ENCODE measurements at places on chromosomes 13 and 19.

- DNase-seq: no peak
Observed at GRCh38 chr13:112617754-112618375, 29.9 kb upstream of the TUBGCP3 start.

DNA sequence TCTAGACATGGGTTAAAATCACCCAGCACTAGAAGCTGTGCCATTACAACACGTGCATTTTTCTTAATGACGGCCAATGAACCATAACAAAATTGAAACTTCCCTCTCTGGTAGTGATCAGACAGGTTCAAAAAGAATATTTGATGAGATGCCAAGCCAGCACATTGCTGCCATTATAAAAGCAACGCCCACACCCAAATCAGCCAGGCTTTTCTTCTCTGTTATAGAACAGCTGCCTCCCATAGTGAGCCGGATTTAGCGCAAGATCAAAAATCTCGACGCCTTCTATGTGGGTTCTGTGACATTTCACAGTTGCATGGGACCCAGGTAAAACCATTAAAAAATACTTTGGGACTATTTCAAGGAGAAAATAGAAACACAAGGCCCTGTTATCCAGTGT lies 1158.0 kb downstream of the EFNB2 start:
- DNase-seq: no peak

- DNase-seq: no peak
Observed at GRCh38 chr13:77595166-77595810, 59.8 kb downstream of the SCEL start.

- DNase-seq: no peak
Observed at GRCh38 chr19:39865953-39866352, 19.8 kb upstream of the FBL start.

DNA sequence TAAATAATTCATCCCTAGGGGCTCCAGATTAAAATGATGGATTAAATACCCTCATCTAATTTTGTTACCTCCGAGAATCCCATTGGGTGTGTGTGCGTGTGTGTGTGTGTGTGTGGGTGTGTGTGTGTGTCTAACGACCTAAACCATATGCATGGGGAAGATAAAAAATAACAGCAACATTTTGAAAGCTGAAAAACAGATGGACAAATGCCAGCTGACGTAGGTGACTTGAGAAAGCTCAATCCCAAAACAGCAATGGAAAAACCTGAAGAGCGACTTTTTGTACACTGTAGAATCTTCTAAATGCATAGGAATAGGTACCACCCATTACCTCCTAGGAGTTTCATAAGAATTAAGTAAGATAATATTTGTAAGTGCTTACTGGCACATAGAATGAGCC lies 8.7 kb upstream of the RPL21 start:
- no peak for DNase-seq

GRCh38 chr13:112572366-112572765 lies 15.6 kb downstream of the TUBGCP3 start:
- DNase-seq: no peak
